ENCODE measurements at places on chromosomes 12 and 14.

GRCh38 chr12:104154286-104154685 lies 16.3 kb upstream of the NFYB start:
- no peak overlapping the region for H3K27ac ChIP-seq
- no peak overlapping the region for H3K4me3 ChIP-seq

DNA sequence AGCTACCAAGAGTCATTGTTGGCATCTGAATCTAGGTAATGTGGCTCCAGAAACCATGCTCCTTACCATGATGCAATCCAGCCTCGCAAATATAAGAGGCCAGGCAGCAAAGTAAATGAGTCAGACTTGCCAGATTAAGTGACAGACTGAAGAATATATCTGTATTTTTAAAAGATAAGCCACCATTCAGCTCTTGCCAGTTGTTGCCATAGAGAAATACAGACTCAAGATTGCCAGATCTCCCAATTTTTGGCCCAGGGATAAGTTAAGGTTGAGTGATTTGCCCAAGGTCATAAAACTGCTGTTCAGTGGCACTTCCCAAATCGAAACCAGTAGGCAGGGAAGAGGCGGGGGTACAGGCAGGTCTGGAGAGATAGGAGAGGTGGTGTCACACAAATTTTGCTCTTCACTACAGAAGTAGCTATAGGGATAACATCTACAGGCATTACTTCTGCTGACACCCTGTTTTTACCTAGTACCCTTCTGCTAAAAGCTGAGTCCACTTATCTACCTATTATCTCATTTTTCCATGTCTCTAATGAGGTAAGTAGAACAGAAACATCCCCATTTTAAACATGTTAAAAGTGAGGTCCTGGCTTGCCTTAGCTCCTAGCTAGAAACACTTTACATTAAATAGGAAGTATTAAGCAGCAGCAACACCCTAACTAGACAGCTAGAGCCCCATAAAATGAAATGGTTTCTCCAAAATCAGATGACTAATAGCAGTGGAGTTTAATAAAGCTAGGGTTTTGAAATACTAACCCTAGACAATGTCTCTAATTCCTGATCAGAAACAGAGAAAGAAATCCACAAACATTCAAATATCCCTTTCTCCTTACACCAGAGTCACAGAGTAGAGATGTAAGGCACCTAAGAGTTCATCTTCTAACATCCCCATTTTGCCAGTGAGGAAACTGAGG lies 19.5 kb downstream of the DCAF5 start:
- no peak overlapping the region for H3K4me3 ChIP-seq
- no peak for DNase-seq
- H3K36me3 ChIP-seq, result peaks cover 8% of the 10 kb centered on the region

DNA sequence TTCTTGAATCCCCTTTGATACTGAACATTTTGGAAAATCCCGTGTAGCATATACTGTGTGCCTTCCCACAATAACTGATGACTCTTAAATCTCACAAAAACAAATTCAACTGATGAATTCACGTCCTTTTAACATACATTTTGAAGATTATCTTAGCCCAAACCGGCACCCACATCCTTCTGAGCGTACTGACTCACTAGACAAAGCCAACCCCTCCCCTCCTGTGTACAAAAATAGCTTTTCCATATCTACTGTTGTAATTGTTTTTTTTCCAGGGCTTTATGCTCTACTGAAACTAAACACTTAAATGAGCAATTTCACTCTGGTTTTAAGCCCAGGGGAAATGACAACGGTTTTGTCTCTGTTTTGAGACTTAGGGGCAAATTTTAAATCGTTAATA lies 109.4 kb upstream of the ATF7IP start:
- H3K27ac ChIP-seq, result no peak overlapping the region
- H3K4me3 ChIP-seq, result no peak overlapping the region
- no peaks in the 10 kb centered on the region for H3K36me3 ChIP-seq
- peaks cover 33% of the 10 kb centered on the region for H3K4me1 ChIP-seq

- no peaks in the 10 kb centered on the region for H3K36me3 ChIP-seq
- H3K27ac ChIP-seq, result no peak overlapping the region
- no peak overlapping the region for H3K4me3 ChIP-seq
- no peaks in the 10 kb centered on the region for H3K4me1 ChIP-seq
Measured at GRCh38 chr14:100655741-100656085, 68.5 kb upstream of the BEGAIN start.

GRCh38 chr14:61663312-61663979 lies 31.9 kb upstream of the HIF1A start:
- no peaks in the 10 kb centered on the region for H3K27me3 ChIP-seq
- H3K36me3 ChIP-seq, result no peaks in the 10 kb centered on the region
- H3K27ac ChIP-seq, result peak overlapping the region; percentile 94
- H3K4me1 ChIP-seq, result peaks cover 51% of the 10 kb centered on the region
- no peak overlapping the region for H3K4me3 ChIP-seq
- no peak for DNase-seq

- no peaks in the 10 kb centered on the region for H3K36me3 ChIP-seq
- no peak overlapping the region for H3K27ac ChIP-seq
- H3K4me3 ChIP-seq, result no peak overlapping the region
- H3K4me1 ChIP-seq, result no peaks in the 10 kb centered on the region
Measured at GRCh38 chr12:19763488-19763887, 324.2 kb downstream of the AEBP2 start.

DNA sequence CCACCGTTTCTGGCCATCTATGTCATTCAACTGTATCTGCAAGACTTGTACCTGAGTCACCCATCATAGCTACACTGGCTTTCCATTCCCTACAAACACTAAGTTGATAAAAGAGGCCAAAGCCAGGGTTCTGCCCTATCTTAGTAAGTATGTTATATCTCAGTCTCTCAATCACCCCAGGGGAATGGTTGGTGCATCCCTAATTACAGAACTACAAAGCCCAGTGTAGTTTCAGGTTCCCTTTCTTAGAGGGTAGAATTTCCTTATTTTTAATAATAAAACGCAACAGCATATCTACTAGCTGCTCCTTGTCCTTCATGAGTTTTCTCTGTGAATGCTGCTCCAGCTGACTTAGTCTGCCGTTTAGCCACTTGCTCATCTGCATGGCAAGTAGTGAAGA lies 57.6 kb downstream of the ST8SIA1 start:
- DNase-seq, result no peak
- peak overlapping the region; percentile 64 for H3K27ac ChIP-seq
- no peak overlapping the region for H3K4me3 ChIP-seq
- no peaks in the 10 kb centered on the region for H3K36me3 ChIP-seq
- peaks cover 15% of the 10 kb centered on the region for H3K4me1 ChIP-seq
- H3K27me3 ChIP-seq, result no peaks in the 10 kb centered on the region

DNA sequence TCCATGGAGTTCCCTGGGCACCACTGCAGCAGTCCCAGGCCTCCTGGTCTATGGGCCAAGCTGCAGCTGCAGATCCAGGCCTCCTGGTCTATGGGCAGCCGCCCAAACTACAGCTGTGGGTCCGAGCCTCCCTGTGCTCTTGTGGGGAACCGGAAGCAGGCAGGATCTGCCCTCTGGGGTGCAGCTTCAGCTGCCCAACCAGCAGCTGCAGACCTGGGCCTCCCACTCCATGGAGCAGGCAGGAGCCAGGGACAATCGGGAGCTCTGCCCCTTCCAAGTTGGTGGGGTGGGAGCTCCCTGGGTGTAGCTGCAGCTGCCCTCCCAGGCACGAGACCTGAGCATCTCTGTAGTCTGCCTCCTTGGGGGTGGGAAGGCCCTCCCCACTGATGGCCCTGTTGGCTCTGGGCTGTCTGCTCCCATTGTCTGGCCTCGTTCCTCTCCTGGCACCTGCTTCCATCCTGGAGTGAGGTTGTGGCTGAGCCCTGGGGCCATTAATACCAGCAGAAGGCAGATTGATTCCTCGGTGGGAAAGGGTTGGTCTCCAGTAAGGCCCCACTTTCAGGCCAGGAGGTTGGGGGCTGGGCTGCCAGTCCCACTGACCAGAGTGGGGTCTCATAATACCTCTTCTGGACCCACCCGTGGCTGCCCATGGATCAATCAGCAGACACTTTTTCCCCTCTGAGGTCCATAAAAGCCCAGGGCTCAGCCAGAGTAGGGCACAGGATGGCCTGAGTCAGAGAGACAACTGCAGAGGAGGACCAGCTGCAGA lies 142.1 kb downstream of the GPR65 start:
- no peak overlapping the region for H3K27ac ChIP-seq
- no peaks in the 10 kb centered on the region for H3K4me1 ChIP-seq
- no peaks in the 10 kb centered on the region for H3K36me3 ChIP-seq

DNA sequence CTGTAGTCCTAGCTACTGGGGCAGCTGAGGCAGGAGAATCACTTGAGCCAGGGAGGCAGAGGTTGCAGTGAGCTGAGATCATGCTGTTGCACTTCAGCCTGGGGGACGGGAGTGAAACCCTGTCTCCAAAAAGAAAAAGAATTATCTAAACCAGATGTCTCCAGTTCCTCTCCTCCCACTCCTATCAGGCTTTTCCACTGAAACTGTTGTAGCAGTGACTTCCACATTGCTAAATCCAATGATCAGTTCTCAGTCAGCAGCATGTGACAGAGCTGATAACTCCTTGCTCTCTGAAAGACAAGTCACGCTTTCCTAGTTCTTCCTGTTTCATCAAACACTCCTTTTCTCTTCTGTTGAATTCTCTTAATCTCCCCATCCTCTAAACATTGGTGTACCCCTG lies 8.6 kb downstream of the SLC38A6 start:
- no peak for DNase-seq
- H3K27me3 ChIP-seq, result no peaks in the 10 kb centered on the region
- no peaks in the 10 kb centered on the region for H3K4me1 ChIP-seq
- H3K4me3 ChIP-seq, result no peak overlapping the region
- peaks cover 51% of the 10 kb centered on the region for H3K36me3 ChIP-seq

DNA sequence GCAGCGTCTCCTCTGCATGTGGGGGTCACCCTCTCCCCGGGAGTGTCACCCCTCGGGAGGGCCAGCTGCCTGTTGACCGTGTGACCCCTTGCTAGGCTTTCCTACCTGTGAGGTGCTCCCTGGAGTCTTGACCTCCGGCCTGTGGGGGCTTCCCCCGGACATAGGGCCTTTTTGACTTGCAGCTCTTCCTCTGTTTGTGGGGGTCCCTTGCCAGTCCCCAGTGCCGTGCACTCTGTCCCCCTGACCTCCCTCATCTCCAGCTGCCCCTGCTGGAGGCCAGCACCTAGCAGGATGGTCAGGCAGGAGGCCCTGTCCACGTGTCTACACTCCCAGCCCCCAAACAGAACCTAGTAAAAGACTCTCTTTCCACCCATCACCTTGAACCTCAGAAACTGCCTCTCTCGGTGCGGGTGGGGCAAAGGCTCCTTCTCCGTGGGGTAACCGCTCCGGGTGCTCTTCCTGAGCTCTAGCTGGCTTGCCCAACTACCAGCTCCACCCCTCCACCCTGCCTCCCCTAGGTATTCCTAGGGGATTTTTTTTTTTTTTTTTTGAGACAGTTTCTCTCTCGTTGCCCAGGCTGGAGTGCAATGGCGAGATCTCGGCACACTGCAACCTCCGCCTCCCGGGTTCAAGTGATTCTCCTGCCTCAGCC lies 810 bp downstream of the AACS start:
- peaks cover 4% of the 10 kb centered on the region for H3K36me3 ChIP-seq
- no peaks in the 10 kb centered on the region for H3K27me3 ChIP-seq
- no peak for DNase-seq
- H3K27ac ChIP-seq, result peak overlapping the region; percentile 19
- H3K4me3 ChIP-seq, result peak overlapping the region; percentile 67
- H3K4me1 ChIP-seq, result no peaks in the 10 kb centered on the region

DNA sequence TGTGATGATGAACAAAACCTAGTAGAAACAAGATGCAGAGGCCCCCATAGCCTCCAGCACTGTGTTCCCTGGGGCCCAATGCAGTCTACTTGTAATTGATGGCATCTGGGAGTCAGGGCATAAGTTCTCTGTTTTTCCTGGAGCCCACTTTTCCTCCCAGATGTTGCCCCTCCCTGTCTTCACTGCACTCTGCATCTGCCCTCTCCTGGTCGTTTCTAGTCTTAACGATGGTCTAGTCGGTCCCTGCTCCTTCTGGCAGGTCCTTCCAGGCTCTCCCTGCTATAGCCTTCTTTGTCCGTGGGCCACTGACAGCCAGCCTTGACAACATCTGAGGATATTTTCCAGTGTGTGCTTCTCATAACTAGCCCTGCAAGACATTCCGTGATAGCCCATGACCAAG lies 208.3 kb downstream of the GXYLT1 start:
- DNase-seq, result no peak
- H3K27ac ChIP-seq, result no peak overlapping the region
- H3K4me1 ChIP-seq, result no peaks in the 10 kb centered on the region
- H3K27me3 ChIP-seq, result no peaks in the 10 kb centered on the region
- H3K36me3 ChIP-seq, result no peaks in the 10 kb centered on the region

- H3K4me3 ChIP-seq, result no peak overlapping the region
- no peak for DNase-seq
- no peak overlapping the region for H3K27ac ChIP-seq
- H3K4me1 ChIP-seq, result no peaks in the 10 kb centered on the region
Measured at GRCh38 chr12:123754041-123754772, 7.9 kb upstream of the DNAH10 start.

DNA sequence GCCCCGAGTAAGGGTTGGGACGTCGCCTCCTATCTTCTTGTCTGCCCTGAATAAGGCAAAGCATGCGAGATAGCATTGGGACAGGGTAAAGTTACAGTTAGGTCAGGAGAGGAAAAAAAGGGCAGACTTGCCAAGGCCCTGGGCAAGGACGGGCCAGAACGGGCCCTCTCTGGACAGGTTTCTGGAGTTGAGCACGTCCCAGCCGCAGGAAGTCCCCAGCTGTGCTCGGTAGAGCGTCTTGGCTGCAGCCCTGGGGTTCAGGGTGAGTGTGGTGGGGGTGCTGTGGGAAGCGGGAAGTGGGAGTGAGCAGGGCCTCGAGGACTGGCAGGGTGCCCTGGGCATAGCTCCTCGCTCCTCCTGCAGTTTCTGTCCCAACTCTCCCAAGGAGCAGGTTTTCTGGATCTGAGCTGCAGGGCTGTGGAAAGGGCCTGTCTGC lies 5.4 kb downstream of the RPS6KL1 start:
- DNase-seq, result no peak
- H3K4me3 ChIP-seq, result no peak overlapping the region
- no peaks in the 10 kb centered on the region for H3K4me1 ChIP-seq
- no peaks in the 10 kb centered on the region for H3K36me3 ChIP-seq

DNA sequence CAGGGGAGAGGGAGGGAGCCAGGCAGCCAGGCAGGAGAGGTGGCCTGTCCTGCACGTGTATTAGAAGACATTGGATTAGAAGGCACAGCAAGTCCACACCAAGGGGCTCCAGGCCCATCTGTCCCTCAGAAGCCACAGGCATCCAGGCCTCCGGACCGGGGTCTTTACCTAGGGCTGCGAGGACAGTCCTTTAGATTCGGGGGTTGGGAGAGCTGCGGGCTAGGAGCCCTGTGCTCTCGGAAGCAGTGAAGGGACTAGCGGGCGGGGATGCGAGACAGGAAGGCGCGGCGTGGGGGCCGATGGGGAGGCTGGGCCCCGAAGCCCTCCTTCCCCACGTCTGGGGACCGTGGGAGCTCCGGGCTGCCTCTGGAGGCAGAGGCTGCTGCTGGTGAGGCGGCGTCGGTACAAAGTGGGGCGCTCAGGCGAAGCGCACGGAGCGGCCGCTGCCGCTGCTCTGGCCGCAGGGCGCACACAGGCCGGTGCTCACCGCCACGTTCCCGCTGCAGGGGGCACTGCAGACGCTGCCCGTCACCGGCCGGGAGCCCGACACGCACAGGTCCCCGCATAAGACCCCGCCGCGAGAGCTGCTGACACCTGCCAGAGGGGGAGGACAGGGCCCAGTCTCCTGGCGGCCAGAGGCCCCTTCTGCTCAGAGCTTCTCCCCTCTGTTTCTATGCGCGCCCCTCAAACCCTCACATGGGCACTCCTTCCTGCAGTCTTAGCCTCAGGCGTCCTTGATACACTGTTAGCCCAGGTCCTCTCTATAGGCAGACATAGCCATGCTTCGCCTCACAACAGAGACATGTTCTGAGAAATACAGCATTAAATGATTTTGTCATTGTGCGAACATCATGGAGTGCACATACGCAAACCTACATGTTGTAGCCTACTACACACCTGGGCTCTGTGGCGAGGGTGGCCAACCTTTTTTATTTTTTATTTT lies 17.3 kb downstream of the KRT7 start:
- H3K4me1 ChIP-seq, result no peaks in the 10 kb centered on the region
- H3K36me3 ChIP-seq, result peaks cover 27% of the 10 kb centered on the region
- H3K27me3 ChIP-seq, result no peaks in the 10 kb centered on the region

All from RWPE2 (cell line).